ENCODE measurements at places on chromosomes 2 and 18. TPM values are rescaled to one million over a fixed set of nuclear protein-coding genes. Genes with fewer than 3 reads are reported as not detected.

- H3K36me3 ChIP-seq = no peaks in the 10 kb centered on the region
- H3K27me3 ChIP-seq = peaks cover 8% of the 10 kb centered on the region
- H3K4me3 ChIP-seq = no peak overlapping the region
- DNase-seq = no peak
- H3K4me1 ChIP-seq = no peaks in the 10 kb centered on the region
Measured at GRCh38 chr18:47215554-47216138, 35.8 kb downstream of the SKOR2 start.

DNA sequence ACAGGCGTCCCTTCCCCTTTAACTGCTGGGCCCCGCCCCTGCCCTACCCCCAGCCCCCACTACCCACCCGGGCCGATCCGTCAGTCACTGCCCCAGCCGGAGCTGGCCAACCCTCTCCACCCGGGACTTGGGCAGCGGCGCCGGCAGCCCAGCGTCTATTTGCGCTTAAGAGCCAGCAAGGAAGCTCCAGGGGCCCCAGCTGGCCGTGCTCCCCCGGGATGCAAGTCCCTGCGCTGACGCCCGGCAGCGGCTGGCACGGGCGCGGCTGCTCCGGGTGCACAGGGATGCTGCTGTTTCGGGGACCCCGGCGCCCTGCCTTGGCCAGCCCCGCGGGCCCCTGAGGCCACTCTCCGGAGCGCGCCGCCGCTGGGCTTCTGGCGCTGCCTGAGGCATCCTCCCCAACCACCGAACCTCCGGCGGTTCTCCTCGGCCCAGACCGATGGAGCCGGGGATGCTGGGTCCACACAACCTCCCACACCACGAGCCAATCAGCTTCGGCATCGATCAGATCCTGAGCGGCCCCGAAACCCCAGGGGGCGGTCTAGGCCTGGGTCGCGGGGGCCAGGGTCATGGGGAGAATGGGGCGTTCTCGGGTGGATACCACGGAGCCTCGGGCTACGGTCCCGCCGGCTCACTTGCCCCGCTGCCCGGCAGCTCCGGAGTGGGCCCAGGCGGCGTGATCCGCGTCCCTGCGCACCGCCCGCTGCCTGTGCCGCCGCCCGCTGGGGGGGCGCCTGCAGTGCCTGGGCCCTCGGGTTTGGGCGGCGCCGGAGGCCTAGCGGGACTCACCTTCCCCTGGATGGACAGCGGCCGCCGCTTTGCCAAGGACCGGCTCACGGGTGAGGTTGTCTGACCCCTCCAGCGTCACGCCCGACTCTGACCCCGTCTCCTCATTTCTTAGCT lies at the start of gene TLX2:
Gene TLX2 (plus strand): TSS at position 83 of the 903 bp plus-strand sequence. CDS start 357 bp downstream, at position 440.
- peaks cover 64% of the 10 kb centered on the region for H3K27me3 ChIP-seq
- no peak for DNase-seq
- H3K36me3 ChIP-seq = no peaks in the 10 kb centered on the region

DNA sequence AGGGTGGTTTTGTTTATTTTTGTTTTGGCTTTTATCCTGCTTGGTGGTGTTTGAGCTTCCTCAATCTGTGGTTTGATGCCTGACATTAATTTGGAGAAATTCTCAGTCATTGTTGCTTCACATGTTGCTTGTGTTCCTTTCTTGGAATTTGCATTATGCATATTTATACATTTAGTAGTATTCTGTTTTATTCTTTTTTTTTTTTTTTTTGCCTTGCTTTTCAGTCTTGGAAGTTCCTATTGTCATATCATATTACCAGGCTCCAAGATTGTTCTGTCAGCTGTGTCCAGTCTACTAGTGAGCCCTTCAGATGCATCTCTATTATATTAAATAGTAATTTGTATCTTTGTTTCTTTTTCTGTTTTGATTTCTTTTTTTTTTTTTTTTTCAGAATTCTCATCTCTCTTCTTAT lies 77.0 kb downstream of the EPC2 start:
- H3K4me1 ChIP-seq = peaks cover 53% of the 10 kb centered on the region
- H3K27me3 ChIP-seq = no peaks in the 10 kb centered on the region
- H3K27ac ChIP-seq = no peak overlapping the region
- DNase-seq = no peak
- H3K36me3 ChIP-seq = no peaks in the 10 kb centered on the region

DNA sequence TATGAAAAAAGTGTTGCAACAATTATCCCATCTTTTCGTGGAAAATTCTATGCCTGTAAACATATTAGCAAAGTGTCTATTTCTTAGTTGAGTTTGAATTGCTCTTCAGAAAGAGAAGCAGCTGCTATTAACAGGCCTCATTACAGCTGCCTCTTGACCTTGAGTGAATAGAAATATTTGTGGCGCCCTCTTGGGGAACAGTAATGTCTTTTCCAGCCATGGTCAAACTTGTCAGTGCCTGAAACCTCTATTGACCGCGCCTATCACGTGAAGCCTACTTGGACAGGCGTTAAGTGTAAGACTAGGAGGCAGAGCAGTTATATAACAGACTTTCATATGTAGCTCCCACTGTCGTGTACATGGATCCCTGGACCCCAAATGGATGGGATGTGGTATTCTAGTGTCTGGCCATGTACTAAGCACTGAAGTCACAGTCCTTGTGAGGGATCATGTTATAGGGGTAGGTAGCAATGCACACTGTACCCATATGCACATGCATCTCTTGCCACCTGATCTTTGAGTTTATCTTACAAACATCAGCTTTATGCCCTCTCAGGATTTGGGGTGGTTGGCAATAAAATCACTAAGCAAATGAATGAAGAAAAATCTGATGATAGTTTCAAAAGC lies 245.0 kb downstream of the PTGR3 start:
- no peak overlapping the region for H3K4me3 ChIP-seq
- no peaks in the 10 kb centered on the region for H3K27me3 ChIP-seq
- no peaks in the 10 kb centered on the region for H3K36me3 ChIP-seq
- DNase-seq = no peak
- no peaks in the 10 kb centered on the region for H3K4me1 ChIP-seq

- H3K4me1 ChIP-seq = peaks cover 14% of the 10 kb centered on the region
- H3K36me3 ChIP-seq = no peaks in the 10 kb centered on the region
- peak overlapping the region; percentile 7 for H3K27ac ChIP-seq
- no peaks in the 10 kb centered on the region for H3K27me3 ChIP-seq
- DNase-seq = no peak
- H3K4me3 ChIP-seq = peak overlapping the region; percentile 50
Measured at GRCh38 chr2:172986040-172986439, 89.6 kb upstream of the MAP3K20 start.

Gene MC4R
- not detected for total RNA-seq

Gene GLI2
- total RNA-seq = 5.4 TPM
